Breast epithelium (tissue), 4 donors: ENCODE measurements at places on chromosomes 3 and 15. TPM values are rescaled to one million over a fixed set of nuclear protein-coding genes. Genes with fewer than 3 reads are reported as not detected.

CCDC54 gene
- 0.33 TPM for total RNA-seq

DNA sequence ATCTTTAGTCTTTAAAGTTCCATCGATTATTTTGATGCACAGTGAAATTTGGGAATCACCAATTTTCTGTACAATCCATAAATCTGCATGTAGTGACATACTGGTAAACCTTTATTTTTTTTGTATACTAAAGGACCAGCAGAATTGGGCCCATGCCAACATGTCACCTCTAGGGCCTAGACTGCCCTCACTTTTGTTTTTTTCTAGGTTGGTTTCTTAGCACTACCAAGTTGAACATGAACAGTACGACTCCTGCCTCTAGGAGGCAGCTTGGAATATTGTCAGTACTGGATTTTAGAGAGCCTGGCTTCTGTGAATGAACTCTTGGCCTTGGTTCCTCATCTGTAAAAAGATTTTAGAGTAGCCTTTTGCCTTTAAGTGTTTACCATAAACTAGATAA lies 32.3 kb downstream of the NKIRAS1 start:
- DNase-seq = no peak
- H3K4me3 ChIP-seq = no peak overlapping the region
- H3K36me3 ChIP-seq = no peaks in the 10 kb centered on the region
- H3K27me3 ChIP-seq = no peaks in the 10 kb centered on the region

DNA sequence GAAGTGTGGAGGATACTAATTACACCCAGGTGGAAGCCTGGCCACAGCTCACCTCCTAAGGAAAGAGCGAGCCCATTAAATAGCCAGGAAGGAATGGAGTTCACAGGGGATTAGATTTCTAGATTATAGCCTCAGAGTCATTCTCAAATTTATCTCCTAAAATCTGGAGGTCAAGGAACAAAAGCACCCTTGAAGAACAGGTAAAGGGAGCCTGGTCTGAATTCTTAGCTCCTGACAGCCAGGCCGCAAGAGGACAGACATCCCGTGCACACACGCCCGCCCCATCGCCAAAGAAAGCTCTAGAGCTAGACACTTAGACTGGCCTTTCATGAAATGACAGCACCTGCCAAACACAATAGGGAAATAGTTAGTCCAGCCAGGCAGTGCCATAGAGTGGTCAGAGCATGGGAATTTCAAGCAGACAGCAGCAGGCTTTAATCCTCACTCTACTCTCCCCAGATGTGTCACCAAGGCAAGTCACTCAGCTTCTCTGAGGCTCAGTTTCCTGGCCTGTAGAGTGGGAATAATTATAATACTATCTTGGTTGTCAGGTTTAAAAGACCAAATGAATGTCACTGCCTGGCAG lies 59.2 kb downstream of the LIPC start:
- H3K27me3 ChIP-seq = no peaks in the 10 kb centered on the region
- peak overlapping the region; percentile 26 for H3K4me3 ChIP-seq
- H3K36me3 ChIP-seq = no peaks in the 10 kb centered on the region
- H3K4me1 ChIP-seq = no peaks in the 10 kb centered on the region
- H3K27ac ChIP-seq = peak overlapping the region; percentile 87

GOLGA8G gene
- total RNA-seq = not detected
